ENCODE measurements at places on chromosomes 5 and 9.
A peak's percentile ranks its signal among the peaks of the same experiment; 100 is the strongest.

- DNase-seq = no peak
Measured at GRCh38 chr5:67166460-67167285, 29.9 kb downstream of the CD180 start.

GRCh38 chr5:100970646-100971255 is 67.7 kb upstream of the ST8SIA4 start:
- DNase-seq = no peak

DNA sequence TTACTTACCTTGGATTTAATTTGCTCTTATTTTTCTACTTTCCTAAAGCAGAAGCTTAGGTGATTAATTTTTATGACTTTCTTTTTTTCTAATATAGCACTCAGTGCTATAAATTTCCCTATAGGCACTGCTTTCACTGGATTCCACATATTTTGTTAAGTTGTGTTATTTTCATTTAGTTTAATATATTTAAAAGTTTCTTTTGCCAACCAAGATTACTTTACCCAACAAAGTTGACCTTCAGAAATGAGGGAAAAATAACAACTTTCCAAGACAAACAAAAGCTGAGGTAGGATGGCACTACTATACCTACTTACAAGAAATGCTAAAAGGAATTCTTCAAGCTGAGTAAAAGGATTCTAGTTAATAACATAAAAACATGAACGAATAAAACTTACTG is 8.8 kb upstream of the IFNB1 start:
- DNase-seq = no peak

DNA sequence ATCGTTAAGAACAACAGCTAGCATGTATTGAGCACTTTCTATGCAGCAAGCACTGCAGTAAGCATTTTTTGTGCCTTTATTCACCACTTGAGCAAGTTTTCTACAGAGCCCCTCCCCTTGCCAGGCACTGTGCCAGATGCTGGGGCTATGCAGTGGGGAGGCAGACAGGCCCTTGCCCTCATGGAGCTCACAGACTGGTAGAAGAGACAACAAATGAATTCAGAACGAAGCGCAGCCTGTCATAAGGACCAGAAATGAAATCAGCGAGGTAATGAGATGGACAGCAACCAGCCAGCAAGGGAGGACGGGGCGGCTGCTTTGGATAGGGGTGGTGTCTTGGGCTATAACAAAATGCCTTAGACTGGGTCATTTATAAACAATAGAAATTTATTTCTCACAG is 68.8 kb downstream of the C9orf50 start:
- no peak for DNase-seq

DNA sequence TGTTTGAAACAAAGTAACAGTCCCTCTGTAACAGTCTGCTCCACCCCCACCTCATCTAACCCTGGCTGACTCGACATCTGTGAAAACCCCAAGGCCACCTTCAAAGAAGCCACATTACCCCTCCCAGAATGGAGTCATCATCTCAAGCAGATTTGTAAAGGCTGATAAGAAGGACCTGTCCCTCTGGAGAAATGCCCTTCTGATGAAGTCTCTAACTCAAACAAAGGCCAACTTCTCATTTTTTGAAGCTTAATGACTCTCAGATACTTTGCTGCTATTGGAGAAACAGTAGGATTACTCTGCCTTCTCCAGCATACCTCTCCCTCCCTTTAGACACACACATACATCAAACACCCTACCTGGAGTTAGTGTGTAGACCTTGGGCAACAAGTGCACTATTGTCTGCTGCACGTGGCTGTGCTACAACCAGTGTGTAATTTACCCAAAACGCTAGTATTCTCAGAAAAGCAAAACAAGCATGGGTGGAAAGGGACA is 5.3 kb upstream of the SUSD1 start:
- DNase-seq = no peak

- no peak for DNase-seq
Measured at GRCh38 chr9:125150349-125151245, 7.3 kb upstream of the SCAI start.

GRCh38 chr9:73073337-73074175 is 78.1 kb upstream of the ANXA1 start:
- peak; percentile 72 for DNase-seq

DNA sequence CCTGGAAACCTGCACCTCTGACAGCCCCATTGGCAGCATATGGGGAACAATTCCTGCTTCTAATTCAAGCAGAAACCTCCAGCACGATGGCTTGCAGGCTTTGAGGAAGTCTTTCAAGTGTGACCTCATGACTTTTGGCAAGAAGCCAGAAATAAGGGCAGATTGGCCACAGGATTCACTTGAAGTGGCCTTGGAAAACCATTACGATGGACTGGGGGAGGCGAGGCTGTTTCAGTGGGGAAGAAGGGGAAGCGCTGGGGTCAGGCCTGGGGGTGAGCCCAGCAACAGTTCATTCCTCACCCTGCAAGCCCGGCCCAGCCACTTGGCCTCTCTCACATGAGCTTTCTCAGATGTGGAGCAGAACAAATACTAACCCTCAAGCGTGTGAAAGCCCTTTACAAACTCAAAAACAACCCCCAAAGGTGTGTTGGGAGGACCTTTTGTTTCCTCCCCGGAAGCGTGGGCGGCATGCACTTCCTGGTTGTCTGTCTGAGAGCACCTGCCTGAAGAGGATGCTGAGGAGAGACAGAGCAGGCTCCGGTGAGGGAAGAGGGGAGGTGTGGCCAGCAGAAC is 26.9 kb upstream of the EEIG1 start:
- DNase-seq = no peak

- no peak for DNase-seq
Measured at GRCh38 chr9:12785941-12786340, 11.1 kb downstream of the LURAP1L start.

DNA sequence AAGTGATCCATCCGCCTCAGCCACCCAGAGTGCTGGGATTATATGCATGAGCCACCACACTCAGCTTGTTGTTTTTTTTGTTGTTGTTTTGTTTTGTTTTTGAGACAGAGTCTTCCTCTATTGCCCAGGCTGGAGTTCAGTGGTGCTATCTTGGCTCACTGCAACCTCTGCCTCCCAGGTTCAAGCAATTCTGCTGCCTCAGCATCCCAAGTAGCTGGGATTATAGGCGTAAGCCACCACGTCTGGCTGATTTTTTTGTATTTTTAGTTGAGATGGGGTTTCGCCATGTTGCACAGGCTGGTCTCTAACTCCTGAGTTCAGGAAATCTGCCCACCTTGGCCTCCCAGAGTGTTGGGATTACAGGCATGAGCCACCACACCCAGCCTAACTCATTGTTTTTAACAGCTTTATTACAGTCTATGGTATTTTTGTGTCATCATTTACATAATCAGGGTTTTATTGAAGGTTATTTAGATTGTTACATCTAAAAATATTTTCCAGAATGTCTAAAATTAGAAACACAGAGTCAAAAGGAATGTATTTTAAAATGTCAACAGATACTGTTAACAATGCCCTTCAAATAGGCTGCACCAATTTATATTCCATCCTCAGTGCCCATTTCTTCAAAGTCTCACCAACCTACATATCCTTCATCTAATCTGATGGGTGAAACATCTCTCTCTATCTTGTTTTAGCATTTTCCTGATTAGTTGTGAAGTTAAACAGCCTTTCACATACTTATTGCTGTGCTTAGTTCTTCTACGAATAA is 18.6 kb downstream of the KIF3A start:
- DNase-seq = no peak

DNA sequence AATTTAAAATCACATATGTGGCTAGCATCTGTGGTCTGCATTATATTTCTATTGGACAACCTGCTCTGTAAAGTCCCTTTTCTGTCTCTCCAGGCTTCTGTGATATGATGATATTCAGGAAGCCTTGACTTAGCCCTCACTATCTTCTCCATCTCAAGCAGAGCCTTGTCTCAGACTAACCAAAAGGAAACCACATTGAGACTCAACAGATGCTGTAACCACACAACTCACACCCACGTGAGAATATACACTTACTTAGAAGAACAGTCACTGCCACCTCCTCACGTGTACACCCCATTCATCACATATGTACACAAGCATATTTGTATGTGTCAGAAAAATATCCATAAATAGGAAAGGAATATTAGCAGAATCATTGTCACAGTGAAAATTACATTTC is 33.6 kb downstream of the HTR4 start:
- DNase-seq = no peak

DNA sequence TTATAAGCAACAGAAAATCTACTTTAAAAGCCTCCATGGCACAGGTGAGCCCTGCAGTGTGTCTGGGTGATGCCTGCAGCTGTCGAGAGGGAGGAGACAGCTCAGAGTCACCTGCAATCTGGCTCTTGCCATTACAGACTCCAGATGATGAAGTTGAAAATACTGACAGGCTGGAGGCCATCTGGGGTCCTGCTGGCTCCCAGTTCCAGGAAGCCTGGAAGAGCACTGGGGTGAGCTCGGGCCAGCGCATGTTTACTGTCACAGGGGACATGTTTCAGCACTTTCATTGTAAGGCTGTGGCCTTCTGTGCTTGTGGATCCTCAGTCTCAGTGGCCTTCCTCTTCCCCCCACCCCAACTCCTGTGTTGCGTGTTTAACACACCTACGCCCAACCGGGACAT is 28.4 kb downstream of the CEL start:
- DNase-seq = no peak

- DNase-seq = no peak
Measured at GRCh38 chr9:36897019-36897418, 137.0 kb downstream of the PAX5 start.

DNA sequence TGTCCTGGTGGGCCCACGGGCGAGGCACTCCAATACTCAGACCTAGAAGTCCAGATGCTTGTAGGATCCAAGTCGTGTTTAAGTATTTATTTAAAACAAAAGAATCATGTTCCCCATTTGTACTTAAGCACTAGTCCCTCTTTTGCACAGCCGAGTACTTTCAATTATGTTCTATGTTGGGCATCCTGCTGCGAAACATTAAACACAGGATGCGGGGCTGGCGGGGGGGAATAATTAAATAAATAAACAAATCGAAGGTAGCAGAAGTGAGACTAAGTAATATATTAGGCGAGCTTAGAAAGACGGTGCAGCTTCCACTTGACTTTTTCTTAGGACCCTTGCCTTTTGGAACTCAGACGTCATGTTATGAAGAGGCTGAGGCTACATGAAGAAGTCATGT is 1129.2 kb upstream of the ACO1 start:
- no peak for DNase-seq

DNA sequence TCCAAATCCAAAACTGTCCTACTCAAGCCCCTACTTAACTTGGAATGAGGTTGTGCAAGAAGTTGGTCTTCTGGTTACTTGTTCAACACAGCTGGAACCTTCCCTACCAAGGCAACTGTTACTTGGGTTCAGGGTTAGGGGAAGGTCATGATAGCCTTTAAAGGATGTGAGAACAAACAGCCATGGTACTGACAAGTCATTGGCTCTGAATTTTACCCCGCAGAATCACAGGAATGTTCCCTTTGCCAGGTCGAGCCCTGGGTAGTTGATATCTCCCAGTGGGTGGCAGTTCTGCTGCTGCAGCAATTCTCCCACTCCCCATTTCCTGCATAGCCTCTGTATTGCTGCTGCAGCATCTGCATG is 396.1 kb upstream of the MPDZ start:
- no peak for DNase-seq

DNA sequence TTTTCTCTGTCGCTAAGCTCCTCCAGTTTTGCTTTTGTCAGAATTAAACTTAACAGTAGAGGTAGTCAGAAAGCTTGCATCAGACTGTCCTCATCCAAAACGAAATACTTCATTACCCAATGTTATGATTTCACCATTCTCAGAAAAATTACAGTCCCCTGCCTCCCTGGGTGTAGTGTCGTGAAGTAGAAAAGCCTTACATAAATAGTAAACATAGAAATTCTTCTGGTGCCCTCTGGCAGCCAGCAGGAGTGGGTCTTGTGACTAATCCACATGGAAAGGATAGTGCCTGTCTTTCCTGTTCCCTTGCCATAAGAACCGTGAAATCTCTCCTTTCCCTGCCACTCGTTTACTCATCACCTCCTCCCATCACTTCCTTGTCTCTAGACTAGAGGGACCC is 230.6 kb downstream of the GNA14 start:
- DNase-seq = peak; percentile 80

DNA sequence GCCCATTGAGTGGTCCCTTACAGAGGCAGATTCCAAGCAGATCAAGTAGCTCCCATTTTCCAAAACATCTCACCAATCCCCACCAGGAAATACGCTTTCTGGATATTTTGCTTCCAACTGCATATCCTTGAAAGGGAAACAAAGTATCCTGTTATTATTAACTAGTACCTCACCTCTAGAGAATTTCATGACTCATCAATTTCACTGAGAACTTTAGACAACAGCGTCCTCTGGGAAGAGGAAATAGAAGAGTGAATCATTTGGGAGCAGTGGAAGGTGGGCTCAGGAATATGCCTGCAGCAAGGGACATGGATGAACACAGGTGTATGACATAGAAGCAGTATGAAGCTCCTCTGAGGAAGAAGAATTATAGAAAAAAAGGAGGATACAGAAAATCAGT is 186.7 kb downstream of the MARCHF11 start:
- peak; percentile 79 for DNase-seq

DNA sequence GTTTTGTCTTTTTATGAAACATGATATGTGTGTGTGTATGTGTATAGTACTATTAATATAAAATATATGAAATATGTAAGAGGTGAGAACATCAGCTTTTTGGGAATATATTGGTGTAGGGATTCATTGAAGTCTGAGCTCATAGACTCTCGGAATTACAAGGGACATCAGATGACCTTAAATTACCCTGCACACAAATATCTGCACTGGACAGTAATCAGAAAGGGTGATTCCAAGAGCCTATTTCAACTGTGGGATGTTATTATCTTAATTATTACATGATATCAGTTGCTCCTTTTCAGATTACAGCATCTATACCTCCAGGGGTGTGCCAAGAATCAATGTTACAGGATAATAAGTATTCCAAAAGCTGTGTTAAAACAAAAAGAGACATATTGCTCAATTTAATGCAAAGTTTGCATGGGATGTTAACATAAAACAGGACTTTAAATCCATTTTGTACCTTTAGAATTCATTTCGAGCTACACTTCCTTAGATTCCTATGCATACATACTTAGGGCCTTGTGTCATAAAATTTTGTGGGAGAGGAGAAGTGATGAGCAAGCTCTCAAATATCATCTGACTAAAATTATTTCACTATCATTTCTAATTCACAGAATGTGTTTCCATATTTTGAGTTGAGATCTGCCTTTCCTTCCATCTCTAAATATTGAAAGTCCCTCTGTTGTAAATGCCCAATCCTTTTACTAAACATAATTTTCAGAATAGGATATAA is 365.2 kb downstream of the BRINP1 start:
- DNase-seq = peak; percentile 59

- no peak for DNase-seq
Measured at GRCh38 chr5:37208883-37209797, 40.0 kb downstream of the CPLANE1 start.

DNA sequence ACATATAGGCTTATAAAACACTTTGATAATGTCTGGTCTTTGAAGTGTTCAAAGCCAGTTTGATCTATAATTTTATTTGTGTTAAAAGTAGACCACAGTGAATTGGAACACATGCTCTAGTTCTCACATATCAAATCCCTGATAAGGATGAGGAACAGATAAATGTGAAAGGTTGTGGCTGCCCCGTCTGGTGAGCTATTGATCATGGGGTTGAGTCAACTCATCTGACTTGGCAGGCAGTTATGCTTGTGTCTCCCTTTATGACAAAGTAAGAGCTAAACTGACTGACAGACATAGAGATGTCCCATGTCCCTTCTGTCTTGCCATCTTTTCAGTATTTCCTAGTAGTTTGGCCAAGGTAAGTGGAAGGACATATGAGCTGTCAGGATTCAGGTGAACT is 2.9 kb upstream of the ERMP1 start:
- DNase-seq = no peak

All from HCEC 1CT (cell line).